ENCODE measurements at places on chromosomes 7 and 10. TPM values are rescaled to one million over a fixed set of nuclear protein-coding genes. Genes with fewer than 3 reads are reported as not detected.
A peak's percentile ranks its signal among the peaks of the same experiment; 100 is the strongest.

ACTL6B gene
- total RNA-seq = not detected

GPR15LG gene
- not detected for total RNA-seq

ZNF488 gene
- not detected for total RNA-seq

DNA sequence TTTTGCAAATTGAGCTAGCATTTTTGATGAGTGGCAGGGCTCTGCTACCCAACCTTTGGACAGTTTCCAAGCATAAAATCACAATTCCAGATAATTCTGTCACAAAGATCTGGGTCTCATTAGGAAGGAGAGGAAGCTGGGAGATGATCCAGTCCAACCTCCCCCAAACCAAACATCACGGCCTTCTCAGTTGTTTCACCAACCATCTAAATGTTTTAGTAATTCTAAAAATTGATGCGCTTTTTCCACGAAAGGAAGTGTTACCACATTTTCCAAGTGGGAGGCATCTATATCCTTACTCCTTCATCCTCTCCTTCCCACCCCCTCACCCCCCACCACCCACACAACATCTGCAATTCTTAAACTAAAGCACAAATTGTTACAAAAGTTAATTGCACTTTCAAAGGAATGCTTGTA, 108.3 kb downstream of the EGFR start:
- no peaks in the 10 kb centered on the region for H3K27me3 ChIP-seq
- peak overlapping the region; percentile 90 for H3K27ac ChIP-seq
- no peaks in the 10 kb centered on the region for H3K36me3 ChIP-seq
- H3K4me1 ChIP-seq = no peaks in the 10 kb centered on the region

DNA sequence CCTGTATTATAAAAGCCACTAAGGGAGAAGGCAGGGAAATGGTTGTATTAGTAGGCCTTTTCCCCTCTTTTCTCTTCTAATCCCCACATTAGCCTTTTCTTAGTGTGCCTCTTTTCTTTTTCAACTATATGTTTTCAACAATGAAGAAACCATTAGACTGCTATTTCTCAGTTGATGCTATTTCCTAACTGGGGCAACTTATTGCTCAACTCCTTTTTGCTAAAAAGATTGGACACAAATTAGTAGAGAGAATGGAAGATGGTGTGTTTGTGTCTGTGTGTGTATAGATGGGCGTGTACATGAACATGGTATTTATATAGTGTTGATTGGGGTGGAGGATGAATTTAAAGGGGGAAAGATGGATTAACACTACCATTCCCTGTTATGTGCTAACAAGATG, 28.4 kb downstream of the TBC1D12 start:
- H3K4me1 ChIP-seq = peaks cover 13% of the 10 kb centered on the region
- peak overlapping the region; percentile 8 for H3K27ac ChIP-seq
- H3K4me3 ChIP-seq = no peak overlapping the region
- H3K27me3 ChIP-seq = no peaks in the 10 kb centered on the region
- no peak for DNase-seq

DNA sequence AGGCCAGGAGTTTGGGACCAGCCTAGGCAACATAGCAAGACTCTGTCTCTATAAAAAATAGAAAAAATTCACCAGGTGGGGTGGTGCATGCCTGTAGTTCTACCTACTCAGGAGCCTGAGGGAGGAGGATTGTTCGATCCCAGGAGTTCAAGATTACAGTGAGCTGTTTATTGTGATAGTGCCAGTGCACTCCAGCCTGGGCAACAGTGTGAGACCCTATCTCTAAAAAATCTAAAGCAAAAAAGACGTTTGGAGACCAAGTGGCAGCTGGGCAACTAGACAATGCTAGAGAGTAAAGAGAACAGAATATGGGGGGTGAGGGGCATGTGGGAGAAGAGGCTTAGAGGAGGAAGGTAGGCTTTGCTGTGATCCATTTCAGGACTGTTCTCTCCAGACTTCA, 1.4 kb downstream of the PDSS1 start:
- H3K4me3 ChIP-seq = no peak overlapping the region
- no peak overlapping the region for H3K27ac ChIP-seq
- H3K4me1 ChIP-seq = peaks cover 14% of the 10 kb centered on the region
- no peaks in the 10 kb centered on the region for H3K36me3 ChIP-seq

- H3K4me3 ChIP-seq = peak overlapping the region; percentile 93
- H3K27me3 ChIP-seq = no peaks in the 10 kb centered on the region
- no peaks in the 10 kb centered on the region for H3K4me1 ChIP-seq
- peak overlapping the region; percentile 86 for H3K27ac ChIP-seq
- no peaks in the 10 kb centered on the region for H3K36me3 ChIP-seq
Observed at GRCh38 chr10:102246261-102246660, 929 bp downstream of the GBF1 start.

Measured in right atrium auricular region (tissue), 2 donors.